ENCODE measurements at places on chromosomes 16 and 17.

DNA sequence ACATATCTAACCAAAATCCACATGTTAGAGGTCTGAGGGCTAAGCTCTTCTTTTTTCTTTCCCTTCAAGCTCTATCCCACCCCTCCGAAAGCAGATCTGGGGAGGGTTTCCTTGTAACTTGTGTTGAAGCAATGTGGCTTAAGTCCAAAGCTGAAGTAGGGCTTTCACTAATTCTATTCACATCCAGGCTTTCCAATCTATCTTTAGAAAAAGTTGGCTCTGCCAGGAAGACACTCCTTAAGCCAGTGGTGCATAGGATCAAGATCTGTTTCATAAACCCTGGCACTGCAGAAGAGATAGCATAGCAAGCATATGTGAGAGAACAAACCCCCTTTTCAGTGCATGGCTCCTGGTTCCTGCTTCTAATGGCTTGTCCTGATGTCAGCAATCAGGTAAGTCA lies 34.9 kb upstream of the DHX40 start:
- DNase-seq: no peak

DNA sequence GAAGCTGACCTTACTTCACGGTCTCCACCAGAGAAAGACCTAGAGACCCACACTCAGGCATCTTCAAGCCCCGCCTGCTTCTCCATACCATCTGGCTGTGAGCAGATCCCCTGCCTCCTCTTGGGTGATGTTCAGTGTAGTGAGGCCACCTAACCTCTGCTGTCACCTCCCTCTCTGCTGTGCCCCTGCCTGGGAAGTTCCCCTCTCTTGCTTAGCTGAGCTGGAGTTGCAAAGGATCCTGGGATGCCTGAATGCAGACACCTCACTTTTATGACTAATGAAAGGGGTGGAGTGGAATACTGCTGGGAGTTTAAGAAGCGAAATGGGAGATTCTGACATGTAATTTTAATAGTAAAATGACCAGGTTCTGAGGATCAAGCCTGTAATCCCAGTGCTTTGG lies 5.8 kb downstream of the IRX3 start:
- DNase-seq: no peak

DNA sequence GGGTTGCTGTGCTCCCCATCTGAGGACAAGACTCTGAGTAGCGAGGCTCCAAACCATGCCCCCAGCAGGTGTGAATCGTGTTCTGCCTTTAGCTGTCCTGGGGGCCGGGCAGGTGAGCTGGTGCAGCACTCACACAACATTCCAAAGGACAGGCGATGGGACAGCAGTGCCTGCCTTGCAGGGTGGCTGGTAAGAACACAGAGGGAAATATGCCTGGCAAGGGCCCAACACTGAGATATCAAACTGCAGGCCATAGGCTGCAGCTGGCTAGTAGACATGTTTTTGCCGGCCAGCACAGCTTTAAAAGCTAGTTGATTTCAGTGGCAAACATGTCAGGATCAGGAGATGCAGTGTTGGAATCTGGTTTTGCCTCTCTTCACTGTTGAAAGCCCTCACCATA lies 23.6 kb downstream of the CLEC16A start:
- DNase-seq: no peak

- DNase-seq: no peak
These were observed 50.2 kb downstream of the DNAH3 start for GRCh38 chr16:21100447-21100846.

DNA sequence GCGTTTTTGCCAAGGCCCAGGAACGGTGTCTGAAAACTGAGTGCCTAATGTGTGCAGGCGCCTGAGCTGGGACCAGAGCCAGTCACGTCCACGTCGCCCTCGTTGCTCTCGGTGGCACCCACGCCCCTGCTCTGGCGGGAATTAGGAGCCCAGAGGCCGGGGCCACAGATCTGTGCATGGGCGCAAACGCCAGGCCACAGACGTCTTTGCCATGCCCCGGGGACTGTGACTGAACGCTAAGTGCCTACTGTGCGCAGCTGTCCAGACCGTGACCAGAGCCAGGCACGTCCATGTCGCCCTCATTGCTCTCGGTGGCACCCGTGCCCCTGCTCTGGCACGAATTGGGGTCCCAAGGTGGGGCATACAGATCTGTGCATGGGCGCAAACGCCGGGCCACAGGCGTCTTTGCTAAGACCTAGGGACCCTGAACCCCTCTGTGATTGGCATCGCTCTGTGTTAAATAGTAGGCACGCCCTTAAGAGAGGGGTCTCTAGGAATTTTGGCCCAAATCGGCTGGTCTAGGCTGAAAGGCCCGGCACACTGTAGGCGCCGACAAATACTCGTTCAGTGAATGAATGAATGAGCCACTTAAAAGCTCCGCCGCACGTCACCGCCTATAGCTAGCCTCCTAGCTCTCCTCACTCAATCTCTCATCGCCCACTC lies 827 bp upstream of the UBALD1 start:
- DNase-seq: no peak

GRCh38 chr17:36933512-36934143 lies 3.6 kb upstream of the LHX1 start:
- DNase-seq: no peak

- DNase-seq: no peak
These were observed 12.7 kb downstream of the TEX2 start for GRCh38 chr17:64250233-64250835.

DNA sequence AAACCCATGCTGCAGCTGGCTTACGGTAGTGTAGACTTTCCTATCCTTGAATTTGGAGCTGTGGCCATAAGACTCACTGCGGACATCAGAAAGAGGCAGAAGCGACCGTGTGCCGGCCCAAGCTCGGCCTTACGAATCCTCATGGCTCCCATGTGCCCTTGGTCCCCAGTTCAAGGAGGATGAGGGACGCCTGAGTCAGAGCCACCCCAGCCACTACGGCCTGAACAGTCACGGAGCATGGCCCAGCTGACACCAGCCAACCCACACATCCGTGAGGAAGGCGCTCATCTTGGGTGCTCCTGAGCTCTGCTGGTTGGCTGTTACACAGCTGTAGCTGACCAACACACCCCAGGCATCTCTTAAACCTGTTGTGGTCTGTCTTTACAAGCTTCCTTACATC lies 44.0 kb downstream of the ZCCHC14 start:
- DNase-seq: no peak

GRCh38 chr16:4746991-4747574 lies 12.7 kb downstream of the DNAAF8 start:
- no peak for DNase-seq

DNA sequence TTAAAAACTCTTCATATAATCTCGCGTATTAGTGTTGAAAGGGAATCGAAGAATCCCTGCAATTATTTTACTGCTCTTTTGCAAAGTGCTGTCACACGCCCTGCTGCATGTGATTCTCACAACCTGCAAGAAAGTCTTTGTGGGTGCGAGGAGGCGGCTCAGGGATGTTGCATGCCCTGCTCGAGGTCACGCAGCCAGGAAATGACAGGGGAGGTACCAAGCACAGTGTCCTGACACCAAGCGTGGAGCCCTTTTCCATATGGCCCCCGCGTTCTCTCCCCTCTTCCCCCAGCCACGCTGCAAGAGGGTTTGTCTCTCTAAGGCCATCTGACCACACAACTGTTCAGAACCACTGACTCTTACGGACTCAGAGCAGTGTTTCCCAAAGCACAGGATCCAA lies 37.6 kb downstream of the OR3A1 start:
- no peak for DNase-seq

GRCh38 chr16:51211148-51211547 lies 60.1 kb upstream of the SALL1 start:
- no peak for DNase-seq

GRCh38 chr17:35407531-35407930 lies 24.8 kb downstream of the SLFN12 start:
- no peak for DNase-seq

DNA sequence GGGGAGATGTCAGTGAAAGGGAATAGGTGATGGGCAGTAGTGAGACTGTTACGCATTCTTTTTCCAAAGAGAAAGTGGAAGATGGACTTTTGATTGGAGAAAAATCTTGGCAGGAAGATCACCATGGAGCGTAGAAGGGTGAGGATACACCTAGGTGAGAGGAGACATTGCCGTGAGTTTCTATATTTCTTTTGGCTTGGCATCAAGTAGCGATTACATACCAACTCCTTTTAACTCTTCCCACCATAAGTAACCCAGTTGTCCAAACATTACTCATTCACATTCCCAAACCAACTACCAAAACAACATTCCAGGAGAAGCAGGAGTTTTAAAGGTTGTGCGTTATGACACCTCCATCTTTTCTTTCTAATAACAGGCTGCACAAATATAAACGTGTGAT lies 10.7 kb upstream of the KRT28 start:
- no peak for DNase-seq

DNA sequence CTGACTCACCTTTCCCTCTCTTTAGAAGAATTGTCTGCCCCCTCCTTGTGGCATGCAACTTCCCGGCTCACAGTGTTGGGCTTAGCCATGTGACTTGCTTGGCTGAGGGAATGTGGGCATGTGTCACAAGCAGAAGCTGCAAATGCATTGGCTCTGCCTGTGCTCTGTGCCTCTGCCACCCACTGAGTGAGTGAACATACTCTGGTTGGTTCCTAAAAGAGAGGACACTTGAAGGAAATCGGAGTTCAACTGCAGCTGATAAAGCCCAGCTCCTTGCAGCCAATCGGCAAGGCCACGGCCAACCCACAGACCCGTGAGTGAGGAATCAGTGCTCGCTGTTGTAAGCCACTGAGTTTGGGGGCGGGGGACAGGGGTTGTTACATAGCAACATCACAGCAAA lies 10.9 kb upstream of the GINS2 start:
- no peak for DNase-seq

DNA sequence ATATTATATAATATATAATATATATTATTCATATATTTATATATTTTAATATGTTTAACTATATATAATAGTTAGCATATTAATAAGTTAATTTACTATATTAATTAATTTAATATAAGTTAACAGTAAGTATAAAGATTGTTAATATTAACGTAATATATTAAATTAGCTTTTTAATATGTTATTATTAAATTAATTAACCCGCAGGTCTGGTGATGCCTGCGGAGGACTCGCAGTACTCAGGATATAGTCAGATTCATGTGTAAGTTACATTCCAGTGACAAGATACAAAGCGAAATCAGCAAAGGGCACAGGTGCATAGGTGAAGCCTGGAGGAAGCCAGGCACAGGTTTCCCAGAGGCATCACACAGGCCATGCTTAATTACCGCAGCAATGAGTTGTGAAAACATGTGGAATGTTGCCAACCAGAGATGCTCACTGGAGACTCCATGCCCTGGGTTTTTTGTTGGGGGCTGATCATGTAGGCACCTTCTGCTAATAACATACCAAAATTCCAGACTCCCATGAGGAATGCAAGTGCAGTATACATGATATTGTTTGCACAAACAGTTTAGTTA lies 130.4 kb upstream of the MPHOSPH6 start:
- no peak for DNase-seq

- no peak for DNase-seq
These were observed 100.8 kb downstream of the ADCY9 start for GRCh38 chr16:4015275-4016004.

GRCh38 chr17:40326014-40326831 lies 17.2 kb downstream of the RARA start:
- DNase-seq: no peak

GRCh38 chr17:78560731-78561130 lies 16.5 kb downstream of the DNAH17 start:
- no peak for DNase-seq

DNA sequence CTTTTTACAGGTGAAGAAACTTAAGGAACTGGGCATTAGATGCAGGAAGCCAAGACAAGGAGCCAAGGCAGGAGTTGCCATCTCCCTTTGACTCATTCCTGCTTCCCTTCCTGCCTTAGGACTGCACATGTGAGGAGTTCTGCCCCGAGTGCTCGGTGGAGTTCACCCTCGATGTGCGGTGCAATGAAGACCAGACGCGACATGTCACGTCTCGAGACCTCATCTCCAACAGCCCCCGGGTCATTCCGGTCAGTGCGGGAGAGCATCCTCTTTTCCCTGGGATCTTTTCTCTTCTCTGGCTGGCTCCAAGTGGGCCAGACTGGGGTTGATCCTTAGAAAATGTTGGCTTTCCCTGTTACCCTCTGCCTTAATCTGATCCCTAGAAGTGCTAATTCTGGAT lies 6.6 kb downstream of the POLR2C start:
- DNase-seq: no peak

DNA sequence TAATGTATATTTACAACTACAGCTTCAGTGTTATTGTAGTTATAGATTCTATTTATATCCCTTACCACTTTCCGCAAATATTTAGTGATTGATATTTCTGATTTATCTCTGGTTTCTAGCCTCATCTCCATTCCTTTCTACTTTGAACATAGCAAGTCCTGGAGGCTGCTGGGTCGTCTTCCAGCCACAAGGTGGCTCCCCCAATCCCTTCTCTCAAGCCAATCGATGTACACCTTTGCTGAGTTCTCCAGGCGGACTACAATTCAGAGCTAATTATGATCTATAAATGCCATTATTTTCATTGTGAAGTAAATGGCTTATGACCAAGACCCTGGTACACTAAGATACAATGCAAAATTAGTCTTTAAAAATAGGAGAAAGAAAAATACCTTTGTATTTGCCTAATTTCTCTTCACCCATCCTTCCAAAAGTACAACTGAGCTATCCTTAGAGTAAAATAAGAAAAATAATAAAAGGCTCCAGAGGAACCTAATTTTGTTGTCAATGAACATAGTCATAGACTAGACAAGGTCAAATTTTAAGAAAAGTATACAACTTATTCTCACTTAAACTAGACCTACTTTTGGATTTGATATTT lies 122.1 kb downstream of the SKAP1 start:
- DNase-seq: peak; percentile 32

DNA sequence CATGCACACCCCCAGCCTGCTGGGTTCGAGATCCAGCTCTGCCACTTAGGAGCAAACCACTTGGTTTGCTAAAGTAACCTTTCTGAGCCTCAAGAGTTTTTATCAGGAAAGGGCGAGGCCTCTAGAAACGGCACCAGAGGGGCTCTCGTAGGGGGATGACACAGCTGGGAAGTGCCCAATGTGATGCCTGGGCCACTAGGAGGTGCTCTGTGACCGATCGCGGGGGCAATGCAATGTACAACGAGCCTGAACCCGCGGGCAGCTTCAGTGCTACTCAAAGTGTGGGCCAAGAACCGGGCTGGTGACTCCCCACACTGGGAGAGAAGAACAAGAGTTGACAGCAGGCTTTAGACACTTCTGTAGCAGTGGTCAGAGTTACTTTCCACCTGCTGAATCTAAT lies 9.4 kb downstream of the C16orf89 start:
- peak; percentile 4 for DNase-seq

DNA sequence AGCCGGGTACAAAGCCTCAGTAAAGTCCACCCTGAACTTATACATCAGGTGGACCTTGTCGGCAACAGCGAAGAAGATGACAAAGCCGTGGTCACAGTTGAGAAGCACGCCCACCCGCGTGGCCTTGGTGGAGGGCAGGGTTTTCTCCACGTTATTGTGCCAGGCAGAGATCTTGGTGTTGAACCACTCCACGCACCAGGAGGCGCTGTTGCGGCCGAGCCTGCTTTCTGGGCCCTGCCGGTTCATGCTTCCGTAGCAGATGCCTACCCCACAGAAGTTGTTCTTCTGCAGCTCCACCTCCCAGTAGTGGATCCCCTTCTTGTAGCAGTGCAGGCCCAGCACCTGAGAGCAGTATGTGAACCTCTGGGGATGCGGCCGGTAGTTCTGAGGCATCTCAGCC lies 22.1 kb downstream of the TRIM25 start:
- peak; percentile 19 for DNase-seq

All from T follicular helper cell (primary cell).